Right kidney (tissue), 9 donors: ENCODE measurements at places on chromosomes 2 and 18.

- DNase-seq = no peak
Observed at GRCh38 chr18:79604913-79605880, 74.4 kb upstream of the CTDP1 start.

- DNase-seq = no peak
Observed at GRCh38 chr2:235390108-235390815, 103.6 kb upstream of the AGAP1 start.

DNA sequence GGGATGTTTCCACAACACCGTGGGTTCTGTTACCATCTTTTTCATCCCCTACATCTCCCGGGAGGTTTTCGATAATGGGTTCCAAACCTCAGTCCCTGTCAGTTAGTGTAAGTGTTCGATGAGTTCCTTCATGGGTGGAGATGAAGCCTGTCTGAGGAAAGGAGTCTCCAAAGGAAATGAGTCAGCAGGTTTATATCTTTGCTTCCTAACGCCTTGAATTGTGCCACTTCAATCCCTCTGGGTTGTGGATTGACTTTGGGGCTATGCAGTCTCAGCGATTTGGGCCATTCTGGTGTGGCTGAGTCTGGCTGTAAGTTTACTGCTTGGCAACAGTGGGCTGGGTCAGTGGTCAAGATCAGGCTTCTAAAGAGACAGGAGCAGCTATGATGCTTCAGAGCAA, 1.2 kb downstream of the SERPINB5 start:
- no peak for DNase-seq

DNA sequence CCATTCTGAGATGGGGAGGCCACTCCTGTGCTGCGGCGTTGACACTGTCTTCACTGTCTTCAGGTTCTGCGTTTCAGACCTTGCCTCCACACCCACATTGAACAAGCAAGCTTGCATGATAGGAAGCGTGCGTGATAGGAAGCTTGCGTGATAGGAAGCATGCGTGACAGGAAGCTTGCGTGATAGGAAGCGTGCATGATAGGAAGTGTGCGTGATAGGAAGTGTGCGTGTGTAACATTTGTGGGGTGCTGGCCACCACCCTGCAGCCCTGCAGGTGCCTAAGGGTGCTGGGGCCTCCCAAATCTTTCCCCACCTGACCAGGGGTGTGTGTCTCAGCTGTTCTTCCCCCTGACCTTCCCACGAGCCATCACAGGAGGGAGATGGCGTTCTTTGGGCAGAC, 25.3 kb downstream of the TSHZ1 start:
- no peak for DNase-seq

GRCh38 chr2:10036095-10036884, 7.1 kb upstream of the KLF11 start:
- DNase-seq = no peak

DNA sequence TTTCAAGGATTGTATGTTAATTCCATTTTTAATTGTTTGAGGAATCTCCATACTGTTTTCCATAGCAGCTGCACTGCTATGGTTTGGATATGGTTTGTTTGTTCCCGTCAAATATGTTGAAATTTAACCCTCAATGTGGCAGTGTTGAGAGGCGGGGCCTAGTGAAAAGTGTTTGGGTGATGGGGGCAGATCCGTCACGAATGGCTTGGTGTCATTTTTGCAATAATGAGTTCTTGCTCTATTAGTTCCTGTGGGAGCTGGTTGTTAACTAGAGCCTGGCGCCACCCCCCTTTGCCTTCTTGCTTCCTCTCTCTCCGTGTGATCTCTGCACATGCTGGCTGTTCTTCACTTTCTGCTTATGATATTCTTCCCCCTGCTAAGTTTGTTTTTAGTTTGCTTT, 71.4 kb upstream of the LDLRAD4 start:
- no peak for DNase-seq

DNA sequence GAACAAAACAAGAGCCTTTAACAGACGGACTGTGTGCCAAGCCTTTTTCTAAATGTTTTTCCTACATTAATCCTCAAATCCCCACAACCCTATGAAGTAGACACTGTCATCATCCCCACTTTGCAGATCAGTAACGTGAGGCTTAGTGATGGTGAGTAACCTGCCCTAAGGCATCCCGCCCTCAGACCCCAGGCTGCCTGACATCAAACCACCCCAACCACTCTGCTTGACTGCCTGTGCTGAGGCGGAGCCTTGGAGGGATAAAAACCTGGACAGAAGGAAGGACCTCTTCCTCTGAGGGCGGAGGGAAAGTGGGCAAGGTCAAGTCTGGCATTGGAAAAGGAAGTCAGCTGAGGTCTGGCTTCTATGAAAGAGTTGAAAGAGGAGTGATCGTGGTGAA, 104.6 kb downstream of the SP3 start:
- no peak for DNase-seq

- no peak for DNase-seq
Observed at GRCh38 chr18:6521803-6522418, 107.2 kb upstream of the L3MBTL4 start.

DNA sequence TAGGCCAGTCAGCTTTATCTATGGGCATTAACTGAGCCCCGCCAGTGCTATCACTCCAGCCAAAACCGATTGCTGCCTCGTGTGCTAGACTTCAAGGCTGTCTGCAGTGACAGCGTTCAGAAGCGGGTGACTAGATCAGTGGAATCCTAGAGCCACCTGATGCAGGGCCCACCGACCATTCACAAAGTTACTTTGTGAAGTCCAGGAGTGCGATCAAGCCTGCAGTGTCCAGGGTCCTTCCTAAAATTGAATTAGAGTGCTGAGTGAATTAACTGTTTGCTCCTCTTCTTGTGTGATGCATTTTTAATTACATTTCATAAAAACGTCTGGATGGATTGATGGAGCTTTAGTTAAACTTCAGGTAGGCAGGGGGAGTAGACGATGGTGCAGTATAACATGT, 13.9 kb downstream of the PCARE start:
- no peak for DNase-seq

DNA sequence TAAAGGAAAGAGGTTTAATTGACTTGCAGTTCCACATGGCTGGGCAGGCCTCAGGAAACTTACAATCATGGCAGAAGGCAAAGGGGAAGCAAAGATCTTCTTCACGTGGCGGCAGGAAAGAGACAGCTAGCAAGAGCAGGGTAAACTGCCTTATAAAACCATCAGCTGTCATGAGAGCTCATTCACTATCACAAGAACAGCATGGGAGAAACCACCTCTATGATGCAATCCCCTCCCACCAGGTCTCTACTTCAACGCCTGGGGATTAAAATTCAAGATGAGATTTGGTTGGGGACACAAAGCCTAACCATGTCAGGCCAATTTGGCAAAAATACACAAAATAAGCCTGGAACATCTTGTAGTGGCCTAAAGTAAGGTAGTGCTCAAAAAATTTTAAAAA, 152.6 kb downstream of the COL6A3 start:
- no peak for DNase-seq

- no peak for DNase-seq
Observed at GRCh38 chr2:223007531-223007930, 44.5 kb upstream of the KCNE4 start.

- DNase-seq = no peak
Observed at GRCh38 chr2:17012297-17012696, 346.7 kb upstream of the CYRIA start.

DNA sequence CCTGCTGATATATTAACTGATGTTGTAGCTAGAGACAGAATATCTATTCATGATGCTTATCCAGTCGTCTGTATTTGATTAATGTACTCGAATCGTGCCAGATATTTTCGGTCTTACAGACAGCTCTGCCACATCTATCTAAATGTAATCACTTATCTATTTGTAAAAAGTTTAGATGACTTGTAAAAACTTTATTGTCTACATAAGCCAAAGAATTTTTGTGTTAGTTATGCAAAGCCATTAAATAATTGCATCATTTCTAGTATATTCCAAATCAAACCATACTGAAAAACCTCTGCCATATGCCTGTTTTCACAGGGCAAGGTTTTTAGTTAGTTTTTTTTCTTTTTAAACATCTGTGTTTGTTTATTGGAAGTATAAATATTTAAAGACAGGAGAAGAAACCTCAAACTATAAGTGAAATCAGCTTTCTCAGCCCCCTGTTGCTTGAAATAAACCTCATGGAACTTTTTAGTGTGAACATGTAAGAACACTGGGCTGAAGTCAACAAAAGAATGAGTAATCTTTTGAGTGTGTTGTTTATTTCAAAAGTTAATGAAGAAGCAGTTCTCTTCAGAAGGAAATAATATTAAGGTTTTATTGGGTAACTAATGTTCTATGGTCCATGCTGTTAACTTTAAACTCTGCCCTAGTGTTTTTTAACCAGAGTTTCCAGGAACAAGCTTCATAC, 657.6 kb upstream of the SYT4 start:
- DNase-seq = no peak

DNA sequence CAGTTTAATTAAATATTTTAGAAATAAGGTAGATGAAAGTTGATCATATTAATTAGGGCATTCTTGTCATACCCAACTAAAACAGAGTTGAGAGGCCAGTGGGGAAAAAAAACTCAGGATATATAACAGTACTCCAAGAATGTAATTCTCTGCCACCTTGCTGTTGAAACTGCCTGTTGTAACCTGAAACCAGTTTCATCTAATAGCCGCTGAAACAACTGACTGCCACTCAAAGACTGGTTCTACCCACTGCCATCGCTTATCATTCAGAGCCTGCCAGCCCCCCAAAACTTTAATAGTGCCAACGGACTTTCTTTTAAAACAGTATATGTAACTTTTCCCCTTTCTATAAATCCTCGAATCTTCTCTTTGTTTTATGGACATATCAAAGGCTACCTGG, 37.7 kb upstream of the FSIP2 start:
- DNase-seq = no peak

DNA sequence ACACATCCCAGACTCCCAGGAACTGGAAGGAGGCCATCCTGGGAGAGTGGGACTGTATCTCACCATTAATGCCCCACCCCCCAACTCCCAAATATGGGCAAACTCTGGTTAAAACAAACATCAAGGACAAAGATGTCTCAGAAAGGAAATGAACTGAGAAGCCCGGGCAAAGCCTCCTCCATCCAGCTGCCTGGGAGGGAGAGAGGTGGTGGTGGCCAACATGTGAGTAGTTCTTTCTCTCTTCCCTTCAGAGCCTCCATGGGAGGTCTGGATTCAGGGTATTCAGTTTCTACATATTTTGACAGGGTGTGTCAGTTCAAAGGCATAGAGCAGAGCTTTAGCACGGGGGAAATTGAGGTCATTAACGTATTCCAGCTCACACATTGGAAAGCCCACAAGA, 57.5 kb downstream of the CXCR4 start:
- no peak for DNase-seq

DNA sequence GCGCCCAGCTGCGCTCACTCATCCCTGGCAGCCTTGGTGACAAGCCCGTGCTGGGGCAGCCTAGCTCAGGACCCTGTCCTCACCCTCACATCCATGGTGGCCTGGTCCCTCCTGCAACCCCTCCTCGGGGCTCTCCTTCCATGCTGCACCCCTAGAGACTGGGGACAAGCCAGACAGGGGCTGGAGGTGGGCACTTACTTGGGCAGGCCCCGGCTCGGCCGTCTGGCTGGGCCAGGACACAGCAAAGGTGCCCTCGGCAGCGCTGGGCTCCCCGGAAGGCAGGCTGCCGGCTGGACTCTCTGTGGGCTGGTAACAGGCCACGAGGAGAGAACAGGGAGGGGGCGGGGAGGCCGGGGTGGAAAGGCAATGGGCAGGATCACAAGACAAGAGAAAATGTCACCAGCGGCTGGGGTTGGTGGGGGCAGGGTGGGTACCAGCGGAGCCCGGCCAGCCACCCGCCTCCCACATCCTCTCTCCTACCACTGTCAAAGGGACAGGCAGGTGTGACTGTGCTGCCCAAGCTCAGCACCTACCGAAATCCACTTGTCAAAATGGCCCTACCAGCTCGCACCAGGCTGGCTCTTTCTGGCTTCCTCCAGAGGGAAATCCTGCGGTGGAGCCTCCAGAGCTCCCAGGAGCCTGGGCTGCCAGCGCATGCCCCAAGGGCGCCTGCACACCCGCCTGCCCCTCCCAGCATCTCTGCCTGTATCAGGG, 54.7 kb downstream of the BIN1 start:
- no peak for DNase-seq

DNA sequence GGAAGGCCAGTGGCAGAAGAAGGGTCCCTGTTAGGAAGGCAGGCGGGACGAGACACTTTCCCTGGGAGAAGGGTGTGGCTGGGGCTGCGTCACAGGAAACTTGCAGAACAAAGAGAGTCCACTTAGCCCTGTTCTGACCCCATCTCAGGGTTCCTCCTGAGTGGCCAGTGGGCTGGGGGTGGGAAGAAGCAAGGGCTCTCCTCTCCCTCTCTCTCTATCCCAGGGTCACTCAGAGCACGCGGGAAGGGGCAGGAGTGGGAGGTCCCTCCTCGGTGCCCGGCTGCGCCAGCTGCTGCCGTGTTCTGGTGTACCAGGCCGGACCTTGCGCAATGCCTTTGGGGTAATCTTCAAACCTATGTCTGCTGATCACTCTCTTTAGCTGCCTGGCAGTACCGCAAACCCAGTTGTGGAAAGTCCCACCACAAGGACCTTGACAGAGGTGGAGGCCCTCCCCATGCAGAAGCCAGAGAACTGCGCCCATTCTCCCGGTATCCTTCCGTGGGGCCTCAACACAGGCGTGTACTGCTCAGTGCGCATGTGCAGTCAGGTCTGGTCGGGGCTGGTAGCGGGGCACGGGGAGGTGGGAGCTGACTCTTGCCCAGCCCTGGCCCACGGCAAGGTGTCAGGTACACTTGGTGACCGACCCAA, 47.8 kb upstream of the ST3GAL5 start:
- no peak for DNase-seq

- peak; percentile 72 for DNase-seq
Observed at GRCh38 chr18:11689669-11690565, 853 bp downstream of the GNAL start.

DNA sequence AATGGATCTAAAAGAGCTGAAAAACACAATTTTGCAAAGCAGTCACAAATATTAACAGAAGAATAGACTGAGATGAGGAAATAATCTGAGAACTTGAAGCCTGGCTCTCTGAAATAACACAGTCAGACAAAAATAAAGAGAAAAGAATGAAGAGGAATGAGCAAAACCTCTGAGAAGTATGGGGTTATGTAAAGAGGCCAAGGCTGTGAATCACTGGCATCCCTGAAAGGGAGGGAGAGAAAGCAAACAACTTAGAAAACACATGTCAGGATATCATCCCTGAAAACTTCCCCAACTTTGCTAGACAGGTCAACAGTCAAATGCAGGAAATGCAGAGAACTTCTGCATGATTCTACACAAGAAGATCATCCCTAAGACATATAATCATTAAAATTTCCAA, 73.5 kb upstream of the LHCGR start:
- DNase-seq = no peak

GRCh38 chr2:28390746-28391563, 1.7 kb upstream of the FOSL2 start:
- peak; percentile 91 for DNase-seq
